ENCODE measurements at places on chromosomes 16 and 17.

DNA sequence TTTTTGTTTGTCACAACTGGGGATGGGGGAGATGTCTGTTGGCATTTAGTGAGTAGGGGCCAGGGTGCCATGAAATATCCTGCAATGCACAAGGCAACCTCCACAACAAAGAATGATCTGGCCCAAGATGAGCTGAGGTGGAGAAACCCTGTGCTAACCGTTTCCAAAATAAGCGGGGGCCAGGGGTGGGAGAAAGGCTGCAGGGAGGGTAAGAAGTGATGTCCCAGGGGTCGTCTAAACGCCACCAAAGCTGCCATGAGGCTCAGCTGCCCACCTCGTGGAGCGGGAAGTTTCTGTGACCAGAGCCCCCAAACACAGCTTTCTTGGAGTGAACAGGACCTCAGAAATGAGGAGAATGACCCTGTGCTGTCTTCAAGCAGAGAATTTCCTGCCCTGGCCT lies 76.5 kb upstream of the CDH5 start:
- no peak for DNase-seq

- no peak for DNase-seq
Measured at GRCh38 chr17:57559226-57559625, 185.9 kb downstream of the CCDC182 start.

DNA sequence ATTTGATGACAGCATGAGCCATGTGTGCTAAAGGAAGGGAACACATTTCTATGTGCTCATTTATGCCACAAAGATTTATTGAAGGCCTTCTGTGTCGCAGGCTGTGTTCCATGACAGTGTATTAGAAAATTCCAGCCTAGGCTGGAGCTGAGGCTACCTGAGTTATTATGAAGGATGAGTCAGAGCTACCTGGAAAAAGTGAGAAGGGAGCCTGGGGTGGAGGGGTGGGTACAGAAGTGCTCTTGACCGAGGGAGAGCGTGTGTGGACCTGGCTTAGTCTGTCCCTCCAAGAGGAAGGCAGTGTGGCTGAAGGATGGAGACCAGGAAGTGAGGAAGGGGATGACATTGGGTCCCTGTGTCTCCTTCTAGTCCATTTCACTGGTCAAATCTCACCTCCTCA lies 98.3 kb downstream of the N4BP1 start:
- DNase-seq: no peak

DNA sequence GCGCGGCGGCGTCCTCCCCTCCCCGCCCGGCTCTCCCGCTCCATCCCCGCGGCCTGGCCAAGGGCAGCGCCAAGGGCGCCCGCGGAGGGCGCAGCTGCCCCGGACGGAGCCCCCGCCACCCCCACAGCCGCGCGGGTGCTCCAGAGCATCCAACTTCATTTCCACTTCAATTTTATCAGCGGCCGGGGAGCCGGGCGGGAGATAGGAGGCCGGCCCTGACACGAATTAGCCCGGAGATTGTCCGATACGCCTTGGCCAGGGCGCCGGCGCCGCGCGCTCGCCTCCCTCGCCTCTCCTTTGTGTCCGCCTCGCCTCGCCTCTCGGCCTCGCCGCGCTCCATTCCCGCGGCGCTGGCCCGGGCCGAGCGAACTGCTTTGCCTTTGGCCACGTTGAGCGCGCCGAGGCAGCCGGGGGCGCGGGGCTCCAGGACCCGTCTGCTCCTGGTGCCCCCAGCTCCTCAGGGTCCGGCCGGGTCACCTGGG lies 129.1 kb upstream of the LHX1 start:
- no peak for DNase-seq
